ENCODE measurements at places on chromosomes 4 and X.
A peak's percentile ranks its signal among the peaks of the same experiment; 100 is the strongest.

DNA sequence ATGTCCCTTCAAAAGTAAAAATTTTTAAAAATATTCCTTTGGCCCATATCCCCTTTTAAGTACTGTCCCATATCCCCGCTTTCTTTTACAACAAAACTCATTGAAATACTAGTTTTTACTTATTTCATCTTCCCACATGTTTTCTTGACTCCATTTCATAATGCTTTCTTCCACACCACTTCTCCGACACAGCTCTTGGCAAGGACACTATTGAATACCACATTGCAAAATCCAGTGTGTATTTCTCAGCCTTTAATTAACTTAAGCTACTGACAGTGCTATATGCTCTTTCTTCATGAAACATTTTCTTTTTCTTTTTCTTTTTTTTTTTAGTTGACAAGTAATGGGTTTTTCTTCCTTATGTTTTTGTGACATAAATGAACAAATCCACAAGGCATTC, 28.8 kb downstream of the PRDM8 start:
- no peak overlapping the region for H3K27ac ChIP-seq
- no peak overlapping the region for H3K4me3 ChIP-seq
- no peaks in the 10 kb centered on the region for H3K36me3 ChIP-seq
- H3K4me1 ChIP-seq, result no peaks in the 10 kb centered on the region
- H3K27me3 ChIP-seq, result no peaks in the 10 kb centered on the region
- no peak for DNase-seq

- H3K36me3 ChIP-seq, result no peaks in the 10 kb centered on the region
- no peaks in the 10 kb centered on the region for H3K27me3 ChIP-seq
- H3K27ac ChIP-seq, result no peak overlapping the region
- peaks cover 3% of the 10 kb centered on the region for H3K4me1 ChIP-seq
- no peak overlapping the region for H3K4me3 ChIP-seq
- DNase-seq, result no peak
These were observed 5.4 kb upstream of the PDLIM5 start for GRCh38 chr4:94446386-94446785.

GRCh38 chr4:81796790-81797528, 325.3 kb upstream of the RASGEF1B start:
- no peak overlapping the region for H3K27ac ChIP-seq
- no peaks in the 10 kb centered on the region for H3K36me3 ChIP-seq
- DNase-seq, result no peak

DNA sequence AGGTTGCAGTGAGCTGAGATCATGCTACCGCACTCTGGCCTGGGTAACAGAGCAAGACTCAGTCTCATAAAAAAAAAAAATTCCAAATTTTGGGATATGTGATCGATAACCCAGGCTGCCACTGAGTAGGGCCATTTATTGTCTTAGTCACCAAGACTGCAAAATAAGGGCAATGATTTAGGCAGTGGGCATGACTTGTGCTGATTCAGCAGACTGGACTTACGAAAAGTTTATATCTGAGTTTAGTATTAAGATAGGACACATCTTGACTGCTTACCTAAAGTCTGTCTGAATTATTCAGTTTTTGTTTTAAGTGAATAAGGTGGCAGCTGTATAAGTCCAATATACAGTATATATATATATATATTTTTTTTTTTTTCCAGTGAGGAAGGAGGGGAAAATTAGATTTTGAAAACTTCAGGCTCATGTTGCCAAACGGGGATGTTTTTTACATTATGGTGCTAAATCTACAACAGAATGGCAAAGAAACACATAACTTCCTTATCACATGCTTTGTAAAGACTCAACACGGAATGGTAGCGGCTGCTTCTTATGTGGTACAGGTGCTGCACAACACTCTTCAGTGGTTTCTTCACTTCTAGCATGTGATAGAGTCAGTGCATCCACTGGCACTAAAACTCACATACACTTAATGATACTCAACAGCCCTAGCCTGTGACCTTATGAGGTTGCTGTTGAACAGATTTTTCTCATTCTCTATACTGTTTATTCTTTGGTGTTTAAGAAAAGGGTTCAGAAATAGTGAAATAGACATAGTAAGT, 6.5 kb downstream of the TEX13D start:
- no peaks in the 10 kb centered on the region for H3K27me3 ChIP-seq
- no peaks in the 10 kb centered on the region for H3K36me3 ChIP-seq
- H3K4me1 ChIP-seq, result no peaks in the 10 kb centered on the region
- DNase-seq, result no peak
- H3K4me3 ChIP-seq, result no peak overlapping the region

GRCh38 chrX:30610026-30610425, 32.5 kb upstream of the TASL start:
- H3K4me3 ChIP-seq, result no peak overlapping the region
- H3K4me1 ChIP-seq, result no peaks in the 10 kb centered on the region
- H3K27ac ChIP-seq, result no peak overlapping the region
- DNase-seq, result no peak

- no peaks in the 10 kb centered on the region for H3K4me1 ChIP-seq
- H3K36me3 ChIP-seq, result no peaks in the 10 kb centered on the region
- H3K27ac ChIP-seq, result no peak overlapping the region
- no peaks in the 10 kb centered on the region for H3K27me3 ChIP-seq
- DNase-seq, result no peak
These were observed 304 bp upstream of the SPIN2A start for GRCh38 chrX:57137501-57137900.

DNA sequence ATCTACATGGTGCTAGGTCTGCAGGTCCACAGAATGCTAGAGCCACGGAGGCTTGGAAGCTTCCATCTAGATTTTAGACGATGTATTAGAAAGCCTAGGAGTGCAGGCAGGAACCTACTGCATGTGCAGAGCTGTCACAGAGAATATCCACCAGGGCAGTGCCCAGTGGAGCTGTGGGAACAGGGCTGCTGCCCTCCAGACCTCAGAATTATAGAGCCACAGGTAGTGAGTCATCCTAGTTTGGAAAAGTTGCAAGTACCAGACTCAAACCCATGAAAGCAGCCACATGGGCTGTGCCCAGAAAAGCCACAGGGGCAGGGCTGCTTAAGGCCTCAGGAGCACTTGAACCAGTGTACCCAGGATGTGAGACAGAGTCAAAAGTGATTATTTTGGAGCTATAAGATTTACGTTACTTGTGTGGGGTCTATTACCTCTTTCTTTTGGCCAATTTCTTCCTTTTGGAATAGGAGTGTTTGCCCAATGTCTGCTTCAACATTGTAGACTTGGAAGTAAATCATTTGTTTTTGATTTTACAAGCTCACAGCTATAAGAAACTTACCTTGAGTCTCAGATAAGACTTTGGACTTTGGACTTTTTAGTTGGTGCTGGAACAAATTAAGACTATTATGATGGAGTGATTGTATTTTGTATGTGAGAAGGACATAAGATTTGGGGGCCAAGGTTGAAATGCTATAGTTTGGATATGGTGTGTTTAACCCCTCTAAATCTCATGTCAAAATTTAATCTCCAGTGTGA, 143.5 kb upstream of the CHRDL1 start:
- H3K27me3 ChIP-seq, result no peaks in the 10 kb centered on the region
- H3K36me3 ChIP-seq, result no peaks in the 10 kb centered on the region
- H3K4me3 ChIP-seq, result no peak overlapping the region
- DNase-seq, result no peak
- H3K27ac ChIP-seq, result no peak overlapping the region

DNA sequence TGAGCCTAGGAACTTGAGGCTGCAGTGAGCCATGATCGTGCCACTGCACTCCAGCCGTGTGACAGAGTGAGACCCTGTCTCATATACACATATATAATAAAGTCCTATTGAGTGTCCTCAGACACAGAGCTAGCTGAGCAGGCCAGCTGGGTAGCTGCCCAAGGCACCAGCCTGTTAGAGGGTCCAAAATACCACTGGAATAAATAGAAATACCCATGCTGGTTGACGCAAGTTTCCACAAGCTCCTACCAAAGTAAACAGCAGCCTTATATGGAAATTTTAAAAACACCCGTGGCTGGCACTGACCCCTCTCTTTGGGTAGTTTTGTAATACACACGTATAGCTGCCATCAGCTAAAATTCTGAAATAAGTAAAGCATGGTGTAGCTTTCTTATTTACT, 348.6 kb downstream of the BCOR start:
- no peak for DNase-seq
- no peaks in the 10 kb centered on the region for H3K36me3 ChIP-seq
- H3K4me3 ChIP-seq, result no peak overlapping the region
- no peaks in the 10 kb centered on the region for H3K27me3 ChIP-seq
- no peak overlapping the region for H3K27ac ChIP-seq
- no peaks in the 10 kb centered on the region for H3K4me1 ChIP-seq

DNA sequence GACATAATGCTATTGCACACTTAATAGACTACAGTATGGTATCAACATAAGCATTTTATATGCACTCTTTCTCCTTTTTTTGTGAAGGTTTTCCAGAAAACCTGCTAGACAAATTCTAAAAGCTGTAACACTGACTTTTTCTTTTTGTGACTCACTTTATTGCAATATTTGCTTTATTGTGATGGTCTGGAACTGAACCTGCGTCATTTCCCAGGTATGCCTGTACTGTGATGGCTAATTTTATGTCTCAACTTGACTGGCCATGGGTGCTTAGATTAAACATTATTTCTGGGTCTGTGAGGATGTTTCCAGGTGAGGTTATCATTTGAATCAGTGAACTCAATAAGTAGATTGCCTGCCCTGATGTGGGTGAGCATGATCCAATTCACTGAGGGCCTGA, 35.5 kb upstream of the LAMP2 start:
- DNase-seq, result no peak
- no peak overlapping the region for H3K27ac ChIP-seq
- no peaks in the 10 kb centered on the region for H3K27me3 ChIP-seq
- no peaks in the 10 kb centered on the region for H3K4me1 ChIP-seq
- H3K36me3 ChIP-seq, result no peaks in the 10 kb centered on the region

GRCh38 chr4:109295081-109295480, 7.4 kb downstream of the COL25A1 start:
- H3K4me3 ChIP-seq, result no peak overlapping the region
- H3K27ac ChIP-seq, result no peak overlapping the region
- H3K27me3 ChIP-seq, result peaks cover 31% of the 10 kb centered on the region
- no peaks in the 10 kb centered on the region for H3K36me3 ChIP-seq
- no peaks in the 10 kb centered on the region for H3K4me1 ChIP-seq
- no peak for DNase-seq

DNA sequence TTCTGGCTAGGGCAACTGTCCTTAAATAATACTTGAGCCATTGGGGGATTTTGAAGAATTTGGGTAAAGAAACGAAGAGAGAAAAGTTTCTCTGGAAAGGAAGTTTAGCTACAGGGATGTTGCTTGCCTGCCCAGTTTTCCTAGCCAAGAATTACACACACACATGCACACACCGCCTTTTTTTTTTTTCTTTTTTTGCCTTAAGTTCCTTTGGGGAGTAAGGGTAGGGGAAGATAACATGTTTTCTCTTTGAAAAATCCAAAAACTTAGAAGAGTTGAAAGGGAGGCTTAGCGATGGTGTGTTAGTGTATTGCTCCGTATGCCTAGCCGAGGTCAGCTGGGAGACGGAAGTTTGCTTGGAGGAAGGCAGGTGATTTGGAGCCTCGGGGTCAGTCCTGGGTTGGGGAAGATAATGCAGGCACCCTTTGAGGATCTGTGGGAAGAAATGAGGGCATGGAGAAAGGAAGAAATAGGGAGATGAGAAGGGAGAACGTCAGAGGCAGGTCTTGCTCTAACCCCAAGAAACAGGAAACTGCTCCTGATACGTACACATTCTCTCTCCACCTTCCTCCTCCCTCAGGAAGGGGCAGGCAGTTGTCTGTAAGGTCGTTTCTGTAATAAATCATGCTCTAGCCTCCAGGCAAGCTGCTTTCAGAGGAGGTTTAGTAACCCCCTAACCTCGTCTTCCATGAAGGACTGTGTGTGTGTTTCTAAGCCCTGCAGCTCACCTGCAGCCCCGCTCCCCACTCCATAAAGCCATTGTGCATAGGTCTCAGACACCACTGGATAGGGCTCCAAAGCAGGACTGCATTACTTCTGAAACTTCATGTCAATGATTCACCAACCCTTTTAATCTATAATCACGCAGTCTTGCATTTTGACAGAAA, 10.5 kb downstream of the KLF3 start:
- peaks cover 5% of the 10 kb centered on the region for H3K36me3 ChIP-seq
- no peak overlapping the region for H3K4me3 ChIP-seq
- H3K4me1 ChIP-seq, result peaks cover 61% of the 10 kb centered on the region
- no peaks in the 10 kb centered on the region for H3K27me3 ChIP-seq
- peak overlapping the region; percentile 44 for H3K27ac ChIP-seq
- no peak for DNase-seq

DNA sequence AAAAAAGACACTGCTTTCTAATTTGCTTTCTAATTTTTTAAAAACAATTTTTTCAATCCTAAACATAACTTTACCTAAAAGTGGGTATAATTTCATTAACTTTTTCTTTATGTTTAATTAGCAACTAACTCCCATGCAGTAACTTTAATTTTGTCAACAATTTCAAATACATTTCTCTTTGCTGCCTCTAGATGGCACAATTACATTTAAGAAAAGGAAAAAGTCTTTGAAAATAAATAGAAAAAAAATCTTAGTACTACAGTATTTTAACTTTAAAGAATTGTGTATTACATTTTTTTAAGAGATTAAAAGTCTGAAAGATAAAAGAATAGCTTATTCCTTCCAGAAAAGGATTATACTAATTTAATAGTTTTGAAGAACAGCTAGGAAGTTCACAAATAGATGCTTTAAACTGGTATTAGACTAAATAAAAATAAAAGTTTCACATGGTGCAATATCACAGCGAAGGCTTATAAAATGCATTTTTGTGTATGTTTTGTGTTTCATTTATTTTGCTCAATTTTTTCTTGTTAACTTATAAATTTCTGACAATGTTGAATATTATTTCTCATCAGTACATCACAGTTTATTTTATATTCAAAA, 105.1 kb downstream of the ADGRA3 start:
- no peaks in the 10 kb centered on the region for H3K27me3 ChIP-seq
- no peaks in the 10 kb centered on the region for H3K4me1 ChIP-seq
- no peak for DNase-seq
- H3K36me3 ChIP-seq, result no peaks in the 10 kb centered on the region
- H3K27ac ChIP-seq, result no peak overlapping the region

DNA sequence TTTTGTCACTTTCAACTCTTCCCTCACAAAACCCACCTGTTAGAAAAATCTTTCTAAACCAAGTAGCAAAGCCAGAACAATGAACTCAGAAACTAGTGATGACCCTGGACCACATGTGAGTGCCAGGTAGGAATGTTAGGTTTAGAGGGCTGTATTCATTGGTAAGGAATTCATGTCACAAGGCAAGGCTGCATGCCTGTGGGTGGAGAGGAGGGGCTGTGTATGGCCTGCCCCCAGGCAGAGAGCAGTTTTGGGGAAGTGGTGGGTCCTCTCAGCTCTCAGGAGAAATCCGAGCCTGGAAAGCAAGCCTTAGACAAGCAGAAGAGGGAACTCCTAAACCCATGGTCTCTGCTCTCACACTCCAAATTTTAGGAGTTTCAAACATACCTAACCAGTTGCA, 2.4 kb downstream of the RNF175 start:
- no peak overlapping the region for H3K4me3 ChIP-seq
- peaks cover 3% of the 10 kb centered on the region for H3K4me1 ChIP-seq
- no peak overlapping the region for H3K27ac ChIP-seq
- no peak for DNase-seq
- H3K36me3 ChIP-seq, result no peaks in the 10 kb centered on the region
- no peaks in the 10 kb centered on the region for H3K27me3 ChIP-seq

DNA sequence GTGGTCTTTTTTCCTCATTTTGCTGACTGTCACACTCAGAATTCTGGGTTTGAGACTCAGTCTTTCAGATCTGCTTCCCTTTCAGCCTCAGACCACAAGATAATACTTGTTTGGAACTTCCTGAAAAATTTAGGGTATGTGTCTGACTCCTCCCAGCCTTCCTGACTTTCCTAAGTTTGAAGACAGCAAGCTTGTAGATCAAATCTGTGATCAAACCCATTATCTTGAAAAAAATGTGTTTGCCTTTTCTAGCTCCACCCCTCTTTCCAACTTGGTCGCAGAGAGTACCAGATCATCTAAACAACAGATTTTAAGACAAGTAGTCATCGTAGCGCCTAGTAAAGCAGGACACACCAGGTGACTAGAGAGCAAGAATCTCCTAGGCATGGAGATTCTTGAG, 9.9 kb downstream of the BCAP31 start:
- H3K27ac ChIP-seq, result no peak overlapping the region
- peaks cover 27% of the 10 kb centered on the region for H3K36me3 ChIP-seq
- H3K4me1 ChIP-seq, result no peaks in the 10 kb centered on the region
- H3K4me3 ChIP-seq, result no peak overlapping the region
